Activated CD4-positive, alpha-beta T cell treated with anti-CD3 and anti-CD28 coated beads for 36 hours (primary cell): ENCODE measurements at places on chromosomes 13 and 19. TPM values are rescaled to one million over a fixed set of nuclear protein-coding genes. Genes with fewer than 3 reads are reported as not detected.

- H3K4me3 ChIP-seq: no peak overlapping the region
- peak; percentile 57 for DNase-seq
- peaks cover 14% of the 10 kb centered on the region for H3K36me3 ChIP-seq
- H3K4me1 ChIP-seq: peaks cover 78% of the 10 kb centered on the region
Observed at GRCh38 chr13:74052402-74052928, 81.7 kb downstream of the KLF12 start.

GRCh38 chr13:106588367-106588766 lies 20.4 kb upstream of the ARGLU1 start:
- no peak overlapping the region for H3K4me3 ChIP-seq
- H3K36me3 ChIP-seq: peaks cover 6% of the 10 kb centered on the region
- H3K27me3 ChIP-seq: peaks cover 18% of the 10 kb centered on the region
- no peaks in the 10 kb centered on the region for H3K4me1 ChIP-seq

DNA sequence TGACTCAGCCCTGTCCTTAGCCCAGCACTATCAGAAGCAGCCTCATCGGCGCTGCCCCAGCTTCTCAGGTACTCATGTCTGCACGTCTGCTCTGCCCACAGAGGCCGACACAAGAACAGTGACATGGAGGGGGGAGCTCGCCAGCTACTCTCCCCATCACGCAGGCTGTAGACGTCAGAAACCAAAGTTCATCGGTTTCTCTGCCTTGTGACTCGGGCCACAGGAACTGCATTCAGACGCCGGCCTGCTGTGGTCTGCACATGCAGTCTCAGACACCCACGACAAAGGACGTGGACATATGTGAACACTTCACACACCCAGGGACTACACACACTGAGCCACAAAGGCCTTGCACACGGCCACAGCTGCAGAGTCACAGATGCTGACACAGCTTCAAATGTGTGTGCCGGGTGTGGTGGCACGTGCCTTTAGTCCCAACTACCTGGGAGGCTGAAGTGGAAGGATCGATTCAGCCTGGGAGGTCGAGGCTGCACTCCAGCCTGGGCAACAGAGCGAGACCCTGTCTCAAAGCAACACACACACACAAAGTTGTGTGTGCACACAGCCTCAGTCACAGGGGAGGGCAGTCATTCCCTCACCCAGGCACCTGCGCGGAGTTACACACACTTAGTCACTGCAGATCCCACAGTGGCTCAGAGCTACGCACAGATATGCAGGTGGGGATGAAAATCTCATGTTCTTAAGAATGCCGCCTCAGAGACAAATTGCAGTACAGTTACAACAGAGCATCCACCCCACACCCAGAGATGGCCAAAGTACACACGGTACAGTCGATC lies 4.9 kb upstream of the ZFP36 start:
- H3K27me3 ChIP-seq: no peaks in the 10 kb centered on the region
- H3K27ac ChIP-seq: peak overlapping the region; percentile 100
- H3K36me3 ChIP-seq: peaks cover 12% of the 10 kb centered on the region

MYBPC2 gene
- 0.30 TPM for total RNA-seq

GRCh38 chr13:46893221-46893740 lies 3.6 kb downstream of the HTR2A start:
- DNase-seq: no peak
- H3K4me1 ChIP-seq: peaks cover 11% of the 10 kb centered on the region
- H3K4me3 ChIP-seq: peak overlapping the region; percentile 60
- peaks cover 45% of the 10 kb centered on the region for H3K27me3 ChIP-seq
- H3K36me3 ChIP-seq: no peaks in the 10 kb centered on the region

C2CD4C gene
- 0.11 TPM for total RNA-seq

DNA sequence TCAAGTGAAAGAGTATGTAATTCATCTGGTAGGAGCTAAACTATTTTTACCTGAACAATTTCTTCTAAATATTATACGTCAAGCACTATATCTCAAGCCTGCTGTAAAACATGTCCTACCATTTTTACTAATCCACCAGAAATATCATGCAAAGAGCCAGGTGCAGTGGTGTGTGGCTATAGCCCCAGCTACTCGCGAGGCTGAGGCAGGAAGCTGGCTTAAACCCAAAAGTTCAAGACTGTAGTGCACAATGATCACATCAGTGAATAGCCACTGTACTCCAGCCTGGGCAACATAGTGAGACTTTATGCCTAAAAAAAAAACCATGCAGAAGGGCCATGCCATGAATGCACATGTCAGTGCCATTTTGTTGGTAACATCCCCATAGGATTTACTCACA lies 20.7 kb upstream of the CLN5 start:
- peaks cover 5% of the 10 kb centered on the region for H3K4me1 ChIP-seq
- no peak overlapping the region for H3K27ac ChIP-seq
- H3K36me3 ChIP-seq: no peaks in the 10 kb centered on the region
- H3K27me3 ChIP-seq: peaks cover 4% of the 10 kb centered on the region

CFAP97D2 gene
- total RNA-seq: not detected

DNA sequence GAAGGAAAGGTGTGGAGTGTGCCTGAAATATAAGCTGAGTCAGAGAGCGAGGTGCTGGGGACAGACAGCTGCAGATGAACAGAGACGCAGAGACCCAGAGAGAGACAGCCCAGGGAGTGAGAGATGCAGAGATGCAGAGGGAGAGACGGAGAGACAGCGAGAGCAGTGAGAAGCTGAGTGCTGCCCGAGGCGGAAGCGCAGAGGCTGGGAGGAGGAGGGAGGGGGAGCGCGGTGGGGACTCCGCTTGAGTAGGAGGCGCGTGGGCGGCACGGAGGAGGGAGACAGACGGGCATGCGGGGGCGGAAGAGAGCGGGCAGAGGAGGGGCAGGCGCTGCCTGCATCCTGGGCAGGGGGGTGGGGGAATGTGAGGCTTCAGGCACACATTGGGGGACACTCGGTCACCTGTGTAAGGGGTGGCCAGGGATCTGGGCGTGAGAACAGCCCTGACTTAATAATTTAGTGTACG lies 25.7 kb downstream of the SLC8A2 start:
- H3K4me1 ChIP-seq: peaks cover 44% of the 10 kb centered on the region
- peaks cover 64% of the 10 kb centered on the region for H3K27me3 ChIP-seq
- no peak overlapping the region for H3K27ac ChIP-seq
- H3K36me3 ChIP-seq: peaks cover 3% of the 10 kb centered on the region

- H3K36me3 ChIP-seq: peaks cover 54% of the 10 kb centered on the region
- no peak for DNase-seq
- no peak overlapping the region for H3K27ac ChIP-seq
- no peaks in the 10 kb centered on the region for H3K27me3 ChIP-seq
- H3K4me1 ChIP-seq: no peaks in the 10 kb centered on the region
Observed at GRCh38 chr19:15240515-15240914, 8.3 kb upstream of the EPHX3 start.

ADAMTS10 gene
- total RNA-seq: 5.0 TPM

CYP2F1 gene
- not detected for total RNA-seq
